ENCODE measurements at places on chromosomes 12 and 14. TPM values are rescaled to one million over a fixed set of nuclear protein-coding genes. Genes with fewer than 3 reads are reported as not detected.

GRCh38 chr14:56471056-56471455 is 108.5 kb upstream of the TMEM260 start:
- no peak for DNase-seq

GRCh38 chr14:78782551-78782950 is 612.4 kb downstream of the NRXN3 start:
- no peak for DNase-seq

DNA sequence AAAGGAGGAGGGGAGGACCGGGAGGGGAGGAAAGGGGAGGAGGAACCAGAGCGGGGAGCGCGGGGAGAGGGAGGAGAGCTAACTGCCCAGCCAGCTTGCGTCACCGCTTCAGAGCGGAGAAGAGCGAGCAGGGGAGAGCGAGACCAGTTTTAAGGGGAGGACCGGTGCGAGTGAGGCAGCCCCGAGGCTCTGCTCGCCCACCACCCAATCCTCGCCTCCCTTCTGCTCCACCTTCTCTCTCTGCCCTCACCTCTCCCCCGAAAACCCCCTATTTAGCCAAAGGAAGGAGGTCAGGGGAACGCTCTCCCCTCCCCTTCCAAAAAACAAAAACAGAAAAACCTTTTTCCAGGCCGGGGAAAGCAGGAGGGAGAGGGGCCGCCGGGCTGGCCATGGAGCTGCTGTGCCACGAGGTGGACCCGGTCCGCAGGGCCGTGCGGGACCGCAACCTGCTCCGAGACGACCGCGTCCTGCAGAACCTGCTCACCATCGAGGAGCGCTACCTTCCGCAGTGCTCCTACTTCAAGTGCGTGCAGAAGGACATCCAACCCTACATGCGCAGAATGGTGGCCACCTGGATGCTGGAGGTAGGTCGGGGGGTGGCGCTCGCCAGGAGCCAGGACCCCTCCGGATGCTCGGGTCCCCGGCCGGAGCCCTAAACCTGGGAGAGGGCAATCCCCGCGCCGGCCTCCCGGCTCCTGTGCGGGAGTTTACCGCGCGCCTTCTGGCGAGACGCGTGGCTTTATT is at the start of gene CCND2:
Gene CCND2 (plus strand): TSS at position 111 of the 744 bp plus-strand sequence. CDS start 279 bp downstream, at position 390.
- peak; percentile 82 for DNase-seq

- DNase-seq = no peak
Measured at GRCh38 chr14:69268763-69269162, 8.8 kb downstream of the GALNT16 start.

DNA sequence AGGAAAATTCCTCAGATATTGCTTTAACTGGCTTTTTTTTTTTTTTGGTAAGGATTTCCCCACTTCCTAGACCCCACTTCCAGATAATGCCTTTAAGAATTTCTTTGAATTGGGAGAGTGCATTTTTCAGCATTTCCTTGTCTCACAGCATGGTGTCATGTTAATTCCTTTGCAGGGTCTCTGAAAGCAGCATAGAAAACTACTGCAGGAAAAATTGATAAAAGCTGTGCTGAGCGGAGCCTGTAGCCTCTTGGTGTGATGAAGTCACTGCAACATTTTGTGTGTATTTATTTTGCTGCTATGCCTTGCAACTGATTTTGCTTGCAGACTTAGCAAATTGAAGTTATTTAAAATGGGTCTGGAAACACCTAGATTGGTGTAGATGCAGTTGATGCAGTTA is 2.7 kb downstream of the ANO4 start:
- DNase-seq = no peak

GRCh38 chr12:52947738-52948423 is 1.0 kb upstream of the KRT18 start:
- DNase-seq = no peak

- no peak for DNase-seq
Measured at GRCh38 chr14:95143808-95144620, 13.3 kb downstream of the DICER1 start.

The VRTN gene
- total RNA-seq = not detected

GRCh38 chr12:85325442-85325841 is 45.4 kb downstream of the ALX1 start:
- DNase-seq = no peak

- DNase-seq = no peak
Measured at GRCh38 chr14:70563869-70564268, 29.1 kb upstream of the ADAM20 start.

GRCh38 chr14:36256126-36256801 is 64.2 kb downstream of the MBIP start:
- DNase-seq = no peak

GRCh38 chr12:64538121-64538520 is 72.2 kb upstream of the RASSF3 start:
- no peak for DNase-seq

DNA sequence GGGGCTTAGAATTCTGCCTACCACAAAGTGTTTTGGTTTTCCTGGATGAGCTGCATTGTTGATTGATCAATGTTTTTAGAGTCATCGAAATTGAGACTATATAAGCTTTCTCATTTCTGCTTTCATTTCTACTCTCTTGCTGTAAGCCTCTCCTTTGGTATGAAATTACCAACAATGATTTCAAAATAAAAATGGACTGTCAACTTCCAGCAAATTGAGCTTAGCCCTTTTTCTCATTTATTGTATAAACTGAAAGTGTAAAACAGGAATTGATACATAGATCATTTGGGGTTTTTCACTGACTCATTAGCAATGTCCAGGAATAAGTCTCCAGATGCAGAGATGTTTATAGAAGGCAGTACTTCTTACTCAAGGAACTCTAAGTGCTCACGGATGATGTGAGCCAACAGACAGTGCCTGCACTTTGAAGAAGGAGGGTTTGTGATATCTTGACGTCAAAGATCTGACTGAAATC is 20.0 kb upstream of the PCNX1 start:
- no peak for DNase-seq

DNA sequence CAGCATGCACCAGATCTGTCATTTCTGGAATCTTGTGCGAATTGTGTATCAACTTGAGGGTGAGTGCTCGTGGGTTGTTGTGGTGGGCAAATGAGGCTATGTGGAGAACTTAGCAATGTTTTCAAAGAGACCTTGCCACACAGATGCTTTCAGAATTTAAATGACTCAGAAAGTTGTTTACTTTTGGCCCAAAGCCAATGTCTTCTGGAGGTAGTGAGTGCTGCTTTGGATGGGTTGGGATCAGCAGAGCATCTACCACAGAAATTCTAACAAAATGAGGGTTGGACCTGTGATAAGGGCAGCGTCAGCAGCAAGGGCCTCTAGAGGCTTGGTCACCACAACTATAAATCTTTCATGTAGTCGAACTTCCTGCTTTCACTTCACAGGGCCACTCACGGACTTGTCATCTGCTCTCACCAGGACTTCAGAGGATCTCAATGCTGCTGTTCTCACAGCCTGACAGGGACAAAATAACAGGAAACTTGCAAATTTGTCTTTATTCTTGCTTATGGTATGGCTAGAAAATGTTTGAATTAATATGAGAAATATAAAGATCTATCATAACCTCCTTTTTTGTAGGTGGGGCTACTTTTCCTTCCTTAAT is 111.4 kb downstream of the DACT1 start:
- no peak for DNase-seq

The MSRB3 gene
- 77.3 TPM for total RNA-seq

The PZP gene
- not detected for total RNA-seq

DNA sequence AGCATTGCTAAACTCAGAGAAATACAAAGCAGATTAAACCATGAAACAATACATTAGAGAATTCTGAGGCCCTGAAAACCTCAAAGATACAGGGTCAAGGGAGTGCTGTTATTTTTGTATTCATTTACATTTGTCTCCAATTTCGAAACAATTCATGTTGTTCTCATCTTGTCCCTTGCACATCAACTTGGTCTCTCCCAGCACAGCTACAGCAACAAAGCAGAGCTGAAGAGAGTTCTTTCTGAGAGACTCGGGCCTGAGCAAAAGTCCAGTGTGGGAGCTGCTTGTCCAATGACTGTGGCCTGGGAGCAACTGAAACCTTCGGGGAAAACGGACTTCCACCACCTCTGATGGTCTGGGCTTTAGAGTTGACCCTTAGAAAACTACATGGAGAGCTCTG is 79.4 kb upstream of the CDKN3 start:
- no peak for DNase-seq

GRCh38 chr12:92753976-92754885 is 51.4 kb downstream of the PLEKHG7 start:
- DNase-seq = no peak

The WSCD2 gene
- total RNA-seq = 0.86 TPM

- DNase-seq = no peak
Measured at GRCh38 chr14:90624227-90624626, 192.0 kb downstream of the TTC7B start.

DNA sequence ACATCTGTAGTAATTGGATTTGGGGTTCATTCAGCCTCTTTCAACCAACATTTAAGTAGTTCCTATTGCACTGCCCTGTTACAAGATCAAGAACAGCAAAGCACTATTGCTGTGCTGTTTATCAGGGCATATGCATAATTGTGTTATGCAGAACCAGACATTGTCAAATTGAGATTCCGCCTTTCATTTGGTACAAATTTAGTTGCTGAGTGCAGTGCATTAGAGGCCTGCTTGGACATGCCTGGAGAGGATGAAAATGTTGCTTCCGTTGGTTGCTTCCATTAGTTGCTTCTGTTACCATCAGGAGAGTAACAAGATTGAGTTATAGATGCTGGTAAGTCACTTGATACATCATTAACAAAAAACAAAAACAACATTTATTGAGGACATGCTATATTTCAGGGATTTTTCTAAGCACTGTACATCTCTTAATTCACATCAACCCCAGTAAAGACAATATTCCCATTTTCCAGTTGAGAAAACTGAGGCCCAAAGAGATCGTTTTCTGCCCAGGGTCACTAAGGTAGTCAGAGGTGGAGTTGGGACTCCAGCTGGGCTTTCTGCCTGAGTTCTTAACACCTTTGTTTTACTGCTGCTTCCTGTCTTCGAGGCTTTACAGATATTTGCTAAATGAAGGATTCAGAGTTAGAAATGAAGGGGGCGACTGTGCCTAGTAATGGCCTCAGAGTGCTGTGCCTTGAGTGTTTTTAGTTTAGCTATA is 79.3 kb downstream of the PPP2R5C start:
- no peak for DNase-seq

DNA sequence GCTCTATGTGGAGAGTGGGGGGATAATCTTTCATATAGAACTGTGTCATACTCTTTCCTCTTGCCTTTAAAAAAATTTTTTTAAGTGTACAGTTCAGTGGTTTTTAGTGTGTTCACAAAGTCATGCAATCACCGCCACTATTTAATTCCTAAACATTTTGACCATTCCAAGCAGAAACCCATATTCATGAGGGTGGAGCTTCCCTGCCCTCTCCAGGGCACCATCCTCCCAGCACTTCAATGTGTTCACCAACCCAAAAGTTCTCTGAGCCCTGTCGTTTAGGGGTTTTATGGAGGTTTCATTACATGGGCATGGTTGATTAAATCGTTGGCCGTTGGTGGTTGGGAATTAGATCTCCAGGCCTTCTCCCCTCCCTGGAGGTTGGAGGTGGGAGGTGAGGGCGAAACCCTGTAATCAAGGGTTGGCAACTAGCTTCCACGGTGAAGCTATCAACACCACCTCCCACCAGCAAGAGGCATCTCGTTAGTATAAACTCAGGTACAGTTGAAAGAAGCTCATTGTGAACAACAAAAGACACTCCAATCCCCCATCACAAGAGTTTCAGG is 42.8 kb upstream of the WNK1 start:
- DNase-seq = no peak

- DNase-seq = no peak
Measured at GRCh38 chr12:16019136-16019535, 108.0 kb downstream of the DERA start.

The PTCSC3 gene
- not detected for total RNA-seq

DNA sequence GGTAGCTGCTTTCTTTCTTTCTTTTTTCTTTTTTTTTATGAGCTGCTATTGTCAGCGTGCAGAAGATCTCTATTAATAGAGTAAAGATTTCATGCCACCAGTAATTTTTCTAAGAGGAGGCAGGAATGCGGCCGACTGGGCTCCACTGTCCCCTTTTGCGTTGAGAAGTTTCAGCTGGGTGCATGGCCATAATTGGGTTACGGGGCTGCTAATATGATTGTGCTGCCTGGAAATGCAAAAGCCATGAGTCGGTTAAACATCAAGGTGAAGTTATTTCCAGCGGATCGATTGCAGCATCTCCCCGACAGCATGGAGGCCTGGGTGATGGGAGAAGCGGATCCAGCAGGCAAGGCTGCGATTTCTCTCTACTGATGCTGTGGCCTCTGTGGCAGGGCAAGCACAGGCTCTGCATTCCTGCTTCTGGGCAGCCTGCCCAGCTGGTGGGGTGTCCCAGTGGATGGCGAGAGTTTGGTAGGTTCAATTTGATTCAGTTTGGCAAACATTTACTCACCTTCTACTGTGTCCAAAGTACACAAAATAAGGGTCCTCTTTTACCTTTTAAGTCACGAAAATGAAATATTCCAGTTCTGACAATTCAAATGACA is 54.4 kb upstream of the PRMT8 start:
- DNase-seq = no peak

The PPP1R3E gene
- total RNA-seq = 15.3 TPM

Measured in osteocyte (in vitro differentiated cells).